ENCODE measurements at places on chromosomes 16 and 17.
A peak's percentile ranks its signal among the peaks of the same experiment; 100 is the strongest.

GRCh38 chr17:34542700-34543336, 36.6 kb upstream of the TMEM132E start:
- peak; percentile 68 for DNase-seq

GRCh38 chr17:39740357-39741111, 2.8 kb downstream of the GRB7 start:
- no peak for DNase-seq

DNA sequence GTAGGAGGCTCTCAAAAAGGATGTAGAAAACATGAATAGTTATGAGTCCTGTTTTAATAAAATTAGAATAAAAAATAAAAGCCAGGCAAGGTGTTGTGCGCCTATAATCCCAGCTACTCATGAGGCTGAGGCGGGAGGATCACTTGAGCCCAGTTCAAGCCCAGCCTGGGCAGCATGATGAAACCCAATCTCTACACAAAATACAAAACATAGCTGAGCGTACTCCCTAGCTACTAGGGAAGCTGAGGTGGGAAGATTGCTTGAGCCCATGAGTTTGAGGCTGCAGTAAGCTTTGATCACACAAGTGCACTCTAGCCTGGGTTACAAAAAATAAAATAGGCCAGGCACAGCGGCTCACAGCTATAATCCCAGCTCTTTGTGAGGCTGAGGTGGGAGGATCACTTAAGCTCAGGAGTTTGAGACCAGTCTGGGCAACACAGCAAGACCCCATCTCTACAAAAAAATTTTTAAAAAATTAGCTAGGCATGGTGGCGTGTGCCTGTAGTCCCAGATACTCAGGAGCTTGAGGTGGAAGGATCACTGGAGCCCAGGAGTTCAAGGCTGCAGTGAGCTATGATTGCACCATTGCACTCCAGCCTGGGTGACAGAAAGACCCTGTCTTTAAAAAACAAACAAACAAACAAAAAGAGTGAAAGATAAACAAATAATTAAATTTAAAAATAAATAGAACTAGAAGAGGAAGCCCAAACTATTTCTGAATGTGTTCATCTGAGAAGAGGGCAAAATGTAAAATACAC, 17.2 kb upstream of the PRM1 start:
- no peak for DNase-seq

GRCh38 chr16:67647681-67648080, 2.7 kb downstream of the CARMIL2 start:
- no peak for DNase-seq

- no peak for DNase-seq
These were observed 411.7 kb downstream of the CPPED1 start for GRCh38 chr16:12391956-12392355.

DNA sequence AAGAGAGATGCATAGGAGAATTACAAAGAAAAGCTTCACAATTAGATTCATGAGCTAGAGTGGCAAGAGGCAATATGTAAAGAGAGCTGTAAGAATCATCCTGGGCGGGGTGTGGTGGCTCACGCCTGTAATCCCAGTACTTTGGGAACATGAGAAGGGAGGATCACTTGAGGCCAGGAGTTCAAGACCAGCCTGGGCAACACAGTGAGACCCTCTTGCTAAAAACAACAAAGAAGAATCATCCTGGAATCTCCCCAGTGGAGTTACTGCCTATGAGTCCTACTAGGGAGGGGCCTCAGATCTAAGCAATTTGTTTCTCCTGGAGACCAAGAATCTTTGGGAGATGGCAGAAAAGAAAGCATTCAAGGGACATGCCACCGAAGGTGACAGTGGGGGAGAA, 119.1 kb downstream of the HIC1 start:
- no peak for DNase-seq

All from activated CD4-positive, alpha-beta T cell treated with anti-CD3 and anti-CD28 coated beads for 36 hours (primary cell).